ENCODE measurements at places on chromosomes 12 and 14. TPM values are rescaled to one million over a fixed set of nuclear protein-coding genes. Genes with fewer than 3 reads are reported as not detected.

The FAM186B gene
- total RNA-seq, result 0.48 TPM

The DAAM1 gene
- total RNA-seq, result 46.3 TPM

The MEG3 gene
- 5.1 TPM for total RNA-seq

The PLEK2 gene
- 50.1 TPM for total RNA-seq

The FITM1 gene
- 0.24 TPM for total RNA-seq

The VWF gene
- 2.2 TPM for total RNA-seq

The EFS gene
- total RNA-seq, result 7.7 TPM

The AGAP2 gene
- 0.21 TPM for total RNA-seq

The TMCC3 gene
- total RNA-seq, result 7.2 TPM

The KRT75 gene
- total RNA-seq, result 1.1 TPM

The KCNA5 gene
- total RNA-seq, result not detected

The GUCY2C gene
- total RNA-seq, result not detected

The TOMM20L gene
- not detected for total RNA-seq

The P2RX2 gene
- total RNA-seq, result not detected

The SSPN gene
- 1.5 TPM for total RNA-seq

The UBE2N gene
- 48.4 TPM for total RNA-seq

The GLT8D2 gene
- 0.43 TPM for total RNA-seq

The CREBL2 gene
- 22.2 TPM for total RNA-seq

The ERC1 gene
- total RNA-seq, result 33.7 TPM

The PRIM1 gene
- 9.0 TPM for total RNA-seq

The SERPINA5 gene
- not detected for total RNA-seq

The KRT79 gene
- total RNA-seq, result 0.21 TPM

The MMP14 gene
- total RNA-seq, result 151 TPM

The C12orf42 gene
- not detected for total RNA-seq

The TAC3 gene
- total RNA-seq, result not detected

The CLEC2A gene
- total RNA-seq, result not detected

The VPS37B gene
- 25.6 TPM for total RNA-seq

The FZD10 gene
- 0.43 TPM for total RNA-seq

The TUBA1B gene
- 684 TPM for total RNA-seq

The PRB2 gene
- not detected for total RNA-seq

The GPR135 gene
- 0.96 TPM for total RNA-seq

The ADAM21 gene
- 0.64 TPM for total RNA-seq

The ETFBKMT gene
- 1.2 TPM for total RNA-seq

The CD4 gene
- total RNA-seq, result not detected

The PLEKHG3 gene
- 56.1 TPM for total RNA-seq

The PLCZ1 gene
- total RNA-seq, result not detected

The ZNF26 gene
- 8.3 TPM for total RNA-seq

The TRIM9 gene
- not detected for total RNA-seq

The ARPC3 gene
- total RNA-seq, result 286 TPM

The SMCO3 gene
- not detected for total RNA-seq
